AG10803 (cell line): ENCODE measurements at places on chromosomes 11 and 22.
A peak's percentile ranks its signal among the peaks of the same experiment; 100 is the strongest.

DNA sequence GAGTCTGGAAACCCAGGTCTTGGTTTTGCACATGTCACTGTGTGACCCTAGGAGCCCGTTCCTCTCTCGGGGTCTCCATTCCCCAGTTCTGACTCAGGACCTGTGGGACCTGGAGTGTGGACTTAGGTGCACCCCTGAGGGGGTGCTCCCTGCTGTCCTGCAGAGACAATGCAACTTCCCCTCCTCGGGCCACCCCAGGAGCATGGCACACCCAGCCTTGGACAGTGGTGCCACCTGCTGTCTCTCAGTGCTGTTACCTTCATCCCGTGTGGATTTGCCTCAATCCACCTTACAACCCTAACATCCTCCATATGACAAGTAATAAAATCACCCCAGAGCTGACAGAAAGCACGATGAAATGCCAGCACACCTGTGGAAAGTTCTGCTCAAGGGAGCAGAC is 27.5 kb upstream of the CRYBB3 start:
- no peak for DNase-seq

- no peak for DNase-seq
These were observed 67.0 kb upstream of the TBCEL start for GRCh38 chr11:120956710-120957495.

- DNase-seq = peak; percentile 69
These were observed 16.6 kb downstream of the POLA2 start for GRCh38 chr11:65278356-65278755.

- DNase-seq = peak; percentile 22
These were observed 1.1 kb downstream of the PLAAT5 start for GRCh38 chr11:63489879-63490278.

DNA sequence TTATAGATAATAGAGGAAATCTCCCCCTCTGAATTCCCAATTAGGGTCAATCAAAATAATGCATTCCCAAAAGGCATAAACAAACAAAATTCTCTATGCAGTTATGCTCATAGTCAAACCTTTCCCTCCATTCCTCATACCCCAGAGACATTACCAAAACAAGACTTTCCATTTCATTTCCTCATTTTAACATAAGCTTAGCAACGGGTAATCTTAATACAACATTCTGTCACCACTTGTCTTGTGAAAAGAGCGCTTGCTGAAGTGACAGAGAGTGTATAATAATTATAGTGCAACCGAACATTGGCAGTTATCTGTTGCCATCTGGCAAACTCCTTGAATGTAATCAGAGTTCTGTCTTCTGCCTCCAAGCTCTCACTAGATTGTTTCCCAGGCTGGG is 1.2 kb upstream of the SLN start:
- DNase-seq = no peak

- DNase-seq = no peak
These were observed 21.8 kb upstream of the LRRC10B start for GRCh38 chr11:61486779-61487178.

- no peak for DNase-seq
These were observed 352.8 kb upstream of the FAT3 start for GRCh38 chr11:91871791-91872190.

- DNase-seq = no peak
These were observed 48.9 kb downstream of the ST14 start for GRCh38 chr11:130208241-130209127.

GRCh38 chr11:19963697-19964387 is 196.4 kb downstream of the DBX1 start:
- no peak for DNase-seq

GRCh38 chr11:35891096-35891495 is 52.8 kb upstream of the LDLRAD3 start:
- DNase-seq = no peak

DNA sequence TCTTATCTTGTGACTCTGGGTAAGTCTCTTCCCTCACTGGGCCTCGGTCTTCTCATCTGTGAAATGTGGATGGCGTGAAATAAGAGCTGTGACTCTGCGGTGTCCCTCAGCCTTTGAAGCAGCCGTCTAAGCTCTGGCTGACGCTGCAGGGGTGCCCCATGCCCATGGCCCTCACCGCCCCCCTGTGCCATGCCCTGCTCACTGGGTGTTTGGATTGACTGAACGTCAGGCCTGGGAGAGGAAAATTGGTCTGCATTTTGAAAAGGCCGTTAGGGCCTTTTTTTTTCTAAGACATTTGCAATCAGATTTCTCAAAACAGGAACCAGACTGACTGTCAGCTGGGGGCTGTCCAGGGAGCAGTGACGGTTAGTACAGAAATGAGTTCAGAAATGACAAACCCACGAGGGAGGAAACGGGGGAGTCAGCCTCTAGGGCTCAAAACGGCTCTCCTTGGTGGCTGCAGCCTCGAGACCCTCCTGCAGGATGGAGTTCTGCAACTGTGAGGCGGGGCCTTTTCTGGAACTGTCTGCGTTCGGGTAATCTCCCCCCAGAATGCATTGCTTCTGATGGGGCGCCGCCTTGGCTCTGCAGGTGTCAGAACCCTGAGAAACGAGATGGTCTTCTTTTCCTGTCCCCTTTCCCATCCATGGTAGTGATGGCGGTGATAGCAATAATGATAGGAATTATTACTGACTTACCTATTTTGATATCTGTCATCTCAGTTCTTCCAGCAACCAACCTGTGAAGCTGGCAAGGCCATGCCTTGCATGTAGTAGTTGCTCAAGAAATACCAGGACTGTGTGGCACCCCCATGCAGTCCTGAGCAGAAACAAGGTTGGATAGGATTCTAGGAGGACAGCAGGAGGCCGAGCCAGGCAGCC is 2.0 kb downstream of the GRK2 start:
- DNase-seq = no peak

GRCh38 chr11:72236774-72237111 is 7.2 kb downstream of the PHOX2A start:
- no peak for DNase-seq

DNA sequence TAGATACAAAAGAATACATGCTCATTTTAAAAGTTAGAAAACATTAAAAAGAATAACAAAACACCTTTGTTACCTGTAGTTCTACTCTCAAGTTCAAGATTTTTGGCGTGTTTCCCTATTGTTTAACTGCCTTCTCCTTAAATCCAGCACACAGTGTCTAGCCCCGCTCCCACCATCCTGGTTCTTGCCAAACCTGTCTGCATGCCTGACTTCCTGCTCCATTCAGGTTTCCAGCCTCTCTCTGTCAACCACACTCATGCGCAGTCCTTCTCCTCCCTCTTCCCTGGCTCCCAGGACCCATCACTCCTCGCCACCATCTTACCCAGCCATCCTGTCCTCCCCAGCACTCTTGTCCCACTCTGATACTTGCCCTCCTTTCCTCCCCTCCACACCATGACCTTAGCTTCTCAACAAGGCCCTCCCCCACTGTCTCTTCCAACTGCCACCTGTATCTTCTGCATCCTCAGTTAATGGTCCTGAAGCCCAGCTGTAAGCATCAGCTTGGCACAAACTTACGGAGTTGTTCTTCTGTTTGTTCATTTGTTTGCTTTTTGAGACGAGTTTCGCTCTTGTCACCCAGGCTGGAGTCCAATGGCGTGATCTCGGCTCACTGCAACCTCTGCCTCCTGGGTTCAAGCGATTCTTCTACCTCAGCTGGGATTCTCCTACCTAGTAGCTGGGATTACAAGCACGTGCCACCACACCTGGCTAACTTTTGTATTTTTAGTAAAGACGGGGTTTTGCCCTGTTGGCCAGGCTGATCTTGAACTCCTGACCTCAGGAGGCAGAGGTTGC is 7.5 kb upstream of the MYH9 start:
- no peak for DNase-seq

DNA sequence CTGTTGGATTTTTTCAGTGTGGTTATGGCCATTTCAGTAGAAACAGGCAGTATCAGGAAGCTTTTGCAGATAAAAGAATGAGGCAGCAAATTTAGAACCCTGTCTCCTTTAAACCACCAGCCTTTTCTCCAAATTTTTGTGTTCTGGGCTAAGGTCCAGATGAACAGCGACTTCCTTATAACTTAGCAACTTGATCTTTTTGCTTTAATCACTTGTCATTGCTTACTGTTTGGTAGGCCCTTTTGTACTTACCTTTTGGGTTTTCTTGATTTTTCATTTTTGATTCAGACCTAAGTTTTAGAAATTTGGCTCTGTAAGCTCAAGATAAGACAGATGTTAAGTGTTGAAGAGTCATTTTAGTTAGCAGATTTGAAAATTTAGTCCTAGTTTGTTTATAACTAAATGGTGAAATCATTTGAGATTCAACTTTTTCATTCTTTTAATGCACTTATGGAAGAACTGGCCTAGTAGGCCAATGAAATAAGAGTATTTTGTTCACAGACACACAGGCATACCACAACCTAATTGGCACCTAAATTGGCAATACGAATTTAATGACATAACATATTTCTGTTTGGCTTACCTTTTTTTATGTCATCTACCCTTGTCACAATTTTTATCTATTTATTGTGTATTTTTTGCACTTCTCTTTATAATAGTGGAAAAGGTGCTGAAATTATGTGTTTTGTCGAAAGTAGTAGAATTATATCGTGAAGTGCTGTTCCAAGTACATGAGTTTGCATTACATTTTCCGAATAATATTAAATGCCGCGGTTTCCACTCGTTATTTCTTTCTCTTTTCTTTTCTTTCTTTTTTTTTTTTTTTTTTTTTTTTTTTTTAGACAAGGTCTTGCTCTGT is 2.1 kb downstream of the RTN3 start:
- peak; percentile 50 for DNase-seq

DNA sequence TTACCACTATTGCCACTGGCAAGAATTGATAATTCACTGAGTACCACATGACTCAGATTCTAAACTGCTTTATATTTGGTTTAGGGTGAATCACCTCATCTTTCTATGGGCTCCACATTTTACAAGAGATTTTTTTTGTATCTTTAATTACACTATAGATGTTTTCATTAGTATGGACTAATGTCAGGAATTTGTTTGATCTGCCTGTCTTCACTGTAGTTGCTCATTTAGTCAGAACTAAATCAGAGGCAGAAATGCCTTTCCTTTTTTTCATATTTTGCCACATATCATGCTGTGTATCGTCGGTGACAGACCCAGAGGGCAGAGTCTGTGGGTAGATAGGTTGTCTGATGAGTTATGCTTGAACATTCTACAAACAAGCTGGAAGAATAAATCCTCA is 524.1 kb downstream of the METTL15 start:
- DNase-seq = no peak

- DNase-seq = peak; percentile 28
These were observed 14.2 kb downstream of the ARRB1 start for GRCh38 chr11:75337195-75337654.

DNA sequence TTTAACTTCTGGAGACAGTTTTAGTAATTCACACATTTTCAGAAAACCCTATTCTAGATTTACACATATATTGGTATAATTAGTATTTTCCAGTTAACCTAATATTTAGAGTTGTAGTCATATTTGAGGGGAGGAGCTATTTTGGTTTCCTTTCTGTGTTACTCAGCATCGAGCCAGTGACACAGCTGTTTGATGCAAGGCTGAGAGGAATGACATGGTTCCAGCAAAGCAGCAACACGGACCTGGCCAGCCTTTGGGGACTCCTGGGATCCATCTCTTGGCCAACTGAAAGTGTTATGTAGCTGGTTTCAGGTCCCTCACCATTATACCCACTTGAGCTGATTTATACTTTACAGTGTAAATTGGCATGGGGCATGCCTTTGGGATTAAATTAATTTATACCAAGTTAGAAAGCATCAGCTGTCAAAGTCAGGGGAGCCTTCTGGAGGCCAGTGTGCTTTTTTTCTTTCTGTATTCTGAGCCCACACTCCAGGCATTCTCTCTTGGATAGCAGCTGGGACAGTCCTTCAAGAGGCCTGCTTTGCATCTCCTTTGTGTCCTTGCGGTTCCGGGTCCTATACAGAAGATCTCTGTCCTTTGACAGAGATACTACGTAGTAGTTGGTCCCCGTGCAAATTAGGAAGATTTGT is 91.3 kb upstream of the SLC25A18 start:
- DNase-seq = no peak

DNA sequence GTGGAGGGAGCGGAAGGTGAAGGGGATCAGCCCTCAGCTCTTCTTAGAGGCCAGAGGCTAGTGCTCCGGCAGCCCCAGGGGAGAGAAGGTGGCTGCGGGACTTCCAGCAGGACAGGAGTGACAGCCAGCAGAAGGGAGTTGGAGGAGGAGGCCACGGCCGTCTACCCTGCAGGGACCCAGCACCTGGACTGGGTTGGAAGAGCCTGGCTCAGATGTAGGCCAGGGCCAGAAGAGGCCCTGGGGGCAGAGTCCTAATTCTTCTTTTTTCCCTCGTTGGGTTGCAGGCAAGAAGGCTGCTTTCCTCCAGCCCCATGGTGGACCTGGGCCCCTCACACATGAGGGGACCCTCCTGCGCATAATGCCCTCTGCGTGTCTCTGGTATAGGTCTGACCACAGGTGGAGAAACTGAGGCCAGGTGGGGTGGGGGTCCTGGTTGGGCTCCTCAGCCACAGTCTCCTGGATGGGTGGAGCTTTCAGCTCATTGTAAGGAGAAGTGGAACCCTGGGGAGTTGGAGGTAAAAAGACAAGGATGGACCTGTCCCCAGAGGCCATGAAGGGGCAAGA is 2.3 kb upstream of the MCAM start:
- DNase-seq = no peak

DNA sequence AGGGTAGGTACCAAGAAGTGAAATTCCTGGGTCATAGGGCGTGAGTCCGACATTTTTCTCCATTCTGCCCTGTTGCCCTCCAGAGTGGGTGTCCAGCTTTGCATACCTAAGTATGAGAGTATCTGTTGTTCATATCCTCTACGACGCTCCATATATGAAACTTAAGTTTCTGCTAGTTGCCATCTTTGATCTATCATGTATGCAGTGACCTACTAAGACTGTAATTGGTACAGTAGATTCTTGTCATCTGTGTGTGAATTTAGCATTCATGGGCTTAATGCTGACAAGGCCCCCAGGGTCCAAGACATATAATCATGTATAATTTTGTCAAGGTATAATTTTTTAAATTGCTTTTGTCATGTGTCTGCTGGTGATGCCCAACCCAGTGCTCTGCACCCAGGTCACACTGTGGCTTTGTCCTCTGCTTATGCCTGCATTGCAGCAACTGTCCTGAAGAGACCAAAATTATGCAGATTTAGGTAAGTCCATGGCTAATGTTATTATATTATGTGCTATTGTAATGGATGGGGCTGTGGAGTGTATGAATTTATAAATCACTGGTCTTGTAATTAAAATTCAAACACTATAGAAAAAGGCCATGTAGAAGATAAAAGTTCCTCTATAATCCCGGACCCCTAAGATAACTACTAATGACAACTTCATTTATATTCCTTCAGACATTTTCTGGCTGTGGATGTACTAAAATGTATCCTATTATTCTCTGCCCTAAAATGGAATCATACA is 12.2 kb downstream of the NEAT1 start:
- DNase-seq = peak; percentile 18

- no peak for DNase-seq
These were observed 64.8 kb downstream of the RPUSD4 start for GRCh38 chr11:126146454-126147192.

- DNase-seq = no peak
These were observed 1.5 kb downstream of the MS4A8 start for GRCh38 chr11:60700689-60701468.

DNA sequence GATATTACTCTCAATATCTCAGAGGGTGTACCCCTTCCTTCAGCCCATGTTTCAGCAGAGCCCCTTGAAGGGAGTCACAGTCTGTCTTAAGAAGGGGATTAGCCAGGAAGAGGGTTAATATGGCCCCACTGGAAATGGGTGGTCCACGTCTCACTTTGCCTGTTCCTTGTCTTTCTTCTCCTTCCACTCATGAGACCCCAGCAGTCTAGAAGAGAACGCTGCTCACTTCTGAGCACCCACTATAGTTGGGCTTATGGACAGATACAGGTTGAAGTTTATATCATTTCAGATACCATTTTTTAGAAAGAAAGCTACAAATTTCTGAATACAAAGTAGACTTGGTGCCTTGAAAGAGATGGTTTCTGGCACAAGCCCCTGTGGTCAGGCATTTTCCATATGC is 139.3 kb upstream of the API5 start:
- DNase-seq = no peak
